Frontal cortex (tissue), 4 donors: ENCODE measurements at places on chromosomes 1 and 21.

DNA sequence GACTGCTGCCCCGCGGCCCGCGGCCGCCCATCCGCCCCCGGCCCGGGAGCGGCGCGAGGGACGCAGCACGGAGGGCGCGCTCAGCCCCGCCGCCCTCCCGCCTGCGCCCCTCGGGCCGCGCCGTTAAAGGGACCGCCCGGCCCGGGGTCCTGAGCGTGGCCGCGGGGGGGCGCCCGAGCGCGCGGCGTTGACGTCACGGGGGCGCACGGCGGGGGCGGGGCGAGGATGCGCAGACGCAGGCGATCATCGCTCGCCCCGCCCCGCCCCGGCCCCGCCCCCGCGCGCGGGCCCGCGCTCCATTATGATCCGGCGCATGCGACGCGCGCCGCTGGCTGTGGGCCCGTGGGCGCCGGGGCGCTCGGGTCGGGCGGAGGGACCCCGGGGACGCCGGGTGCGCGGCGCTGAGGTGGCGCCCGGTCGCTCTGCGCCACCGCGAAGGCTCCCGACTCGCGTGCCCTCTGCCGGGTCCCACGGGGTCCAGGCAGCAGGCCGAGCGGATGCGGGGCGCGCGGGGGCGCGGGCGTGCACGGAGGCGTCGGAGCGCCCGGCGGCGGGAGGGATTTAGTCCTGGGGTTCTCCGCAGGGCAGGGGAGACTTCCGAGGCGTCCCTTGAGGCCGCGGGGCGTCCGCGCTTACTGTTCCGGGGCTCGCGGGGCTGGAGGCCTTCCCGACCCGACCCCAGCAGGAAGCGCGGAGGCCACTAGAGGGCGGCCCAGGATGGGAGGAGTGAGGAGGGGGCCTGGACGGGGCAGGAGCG, at the start of gene DVL1:
Gene DVL1, minus strand, starts transcription at position 163 of the 757 bp plus-strand sequence. CDS start 353 bp downstream, outside the sequence.
- DNase-seq = peak; percentile 97

GRCh38 chr21:14526199-14526598, 19.9 kb downstream of the SAMSN1 start:
- no peak for DNase-seq

GRCh38 chr21:39313042-39313570, 326 bp downstream of the BRWD1 start:
- DNase-seq = no peak

DNA sequence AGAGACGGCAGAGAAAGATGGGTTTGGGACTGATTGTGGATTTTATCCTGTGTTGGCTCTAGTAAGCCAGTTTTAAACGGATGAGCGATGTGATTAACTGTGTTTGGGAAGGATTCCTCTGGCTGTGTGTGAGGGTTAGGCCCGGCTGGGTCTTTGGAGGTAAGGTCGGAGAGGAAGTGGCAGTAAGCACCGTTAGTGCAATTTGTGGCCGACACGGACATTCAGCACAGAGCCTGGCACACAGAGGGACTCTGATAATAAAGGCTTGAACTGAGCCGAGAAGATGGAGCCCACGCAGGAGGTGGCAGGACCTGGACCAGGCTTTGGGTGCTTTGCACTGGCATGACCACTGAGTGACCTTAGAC, 1.3 kb downstream of the MTFR1L start:
- no peak for DNase-seq

DNA sequence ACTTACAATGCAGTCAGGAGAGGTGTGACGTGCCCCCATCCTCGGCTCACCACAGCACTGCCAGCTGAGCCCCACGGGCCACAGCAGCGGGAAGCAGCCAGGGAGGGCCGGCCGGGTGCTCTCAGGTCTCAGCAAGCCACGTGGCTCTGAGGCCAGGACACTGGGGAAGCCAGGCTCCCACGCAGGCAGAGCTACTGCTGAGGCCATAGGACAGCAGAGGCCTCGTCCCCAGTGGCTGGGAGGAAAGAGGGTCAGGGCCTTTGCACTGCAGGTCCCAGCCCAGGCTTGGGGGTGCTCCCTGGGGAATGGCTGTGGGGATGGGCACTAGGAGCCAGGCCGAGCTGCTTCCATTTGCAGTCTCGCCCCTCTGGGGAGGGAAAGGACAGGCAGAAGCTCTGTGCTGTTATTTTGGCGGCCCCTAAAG, 5.8 kb downstream of the LRRC47 start:
- peak; percentile 19 for DNase-seq

GRCh38 chr1:183656355-183656754, 3.2 kb upstream of the APOBEC4 start:
- DNase-seq = no peak

- DNase-seq = no peak
Measured at GRCh38 chr1:34360574-34360973, 183.9 kb downstream of the C1orf94 start.

GRCh38 chr1:153534925-153535241, 908 bp downstream of the S100A6 start:
- DNase-seq = no peak

- DNase-seq = no peak
Measured at GRCh38 chr1:110259770-110260169, 49.7 kb downstream of the KCNC4 start.

DNA sequence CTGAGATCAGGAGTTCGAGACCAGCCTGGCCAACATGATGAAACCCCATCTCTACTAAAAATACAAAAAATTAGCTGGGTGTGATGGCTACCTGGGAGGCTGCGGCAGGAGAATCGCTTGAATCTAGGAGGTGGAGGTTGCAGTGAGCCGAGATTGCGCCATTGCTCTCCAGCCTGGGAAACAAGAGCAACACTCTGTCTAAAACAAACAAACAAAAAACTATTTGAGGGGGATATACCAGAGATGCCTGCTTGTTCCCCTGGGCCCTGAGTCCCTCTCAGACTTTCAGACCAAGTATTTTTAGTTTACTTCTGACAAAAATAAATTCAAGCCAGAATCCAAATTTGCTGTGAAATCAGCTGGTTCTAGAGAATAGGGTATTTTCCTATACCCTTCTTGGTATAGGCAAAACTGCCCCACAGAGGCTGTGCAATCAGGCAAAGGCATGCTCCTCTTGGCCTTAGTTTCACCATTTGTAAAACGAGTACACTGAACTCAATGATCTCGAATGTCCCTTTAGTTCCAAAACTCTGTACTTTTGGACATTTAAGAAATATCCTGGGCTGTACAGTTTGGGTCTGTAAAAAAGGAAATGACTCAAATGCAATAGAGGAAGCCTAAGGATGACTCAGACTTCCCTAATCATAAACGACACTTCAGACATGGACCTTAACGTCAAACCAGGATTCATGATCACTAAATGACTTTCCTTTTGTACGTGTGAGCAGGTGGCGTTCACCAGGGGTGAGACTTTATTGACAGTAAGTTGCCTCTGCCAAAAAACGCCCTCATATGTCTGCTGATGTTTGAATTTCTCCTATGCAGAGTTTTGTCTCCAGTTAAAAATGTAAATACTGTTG, 16.1 kb downstream of the ENSA start:
- DNase-seq = peak; percentile 40

DNA sequence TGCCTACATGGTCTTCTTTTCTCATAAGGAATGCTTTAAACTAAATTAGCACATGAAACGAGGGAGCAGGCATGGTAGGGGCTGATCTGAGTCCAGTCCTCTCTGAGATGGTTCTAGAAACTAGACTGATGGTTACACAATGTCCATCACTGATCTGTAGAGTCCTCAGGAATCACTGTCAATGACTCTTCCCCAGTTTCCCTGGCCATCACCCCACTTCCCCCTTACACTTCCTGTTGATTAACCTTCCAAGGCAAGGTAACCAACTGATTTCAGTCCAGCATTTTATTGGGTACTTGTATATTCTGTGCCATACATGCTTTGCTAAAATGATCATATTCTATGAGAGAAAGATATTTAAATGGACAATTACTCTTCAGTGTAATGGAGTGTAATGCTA, 100.6 kb upstream of the ARTN start:
- DNase-seq = no peak

GRCh38 chr21:46110499-46111192, 12.7 kb downstream of the COL6A2 start:
- no peak for DNase-seq

DNA sequence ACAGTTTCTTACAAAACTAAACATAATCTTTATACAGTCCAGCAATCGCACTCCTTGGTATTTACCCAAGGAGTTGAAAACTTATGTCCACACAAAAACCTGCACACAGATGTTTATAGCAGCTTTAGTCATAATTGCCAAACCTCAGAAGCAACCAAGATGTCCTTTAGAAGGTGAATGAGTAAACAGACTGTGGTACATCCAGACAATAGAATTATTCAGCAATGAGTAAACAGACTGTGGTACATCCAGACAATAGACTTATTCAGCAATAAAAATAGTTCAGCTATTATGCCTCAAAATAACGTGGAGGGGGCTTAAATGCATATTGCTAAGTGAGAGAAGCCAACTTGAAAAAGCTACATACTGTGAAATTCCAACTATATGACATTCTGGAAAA, 87.0 kb upstream of the GALNT2 start:
- no peak for DNase-seq

- DNase-seq = no peak
Measured at GRCh38 chr1:170765279-170765678, 101.3 kb downstream of the PRRX1 start.

DNA sequence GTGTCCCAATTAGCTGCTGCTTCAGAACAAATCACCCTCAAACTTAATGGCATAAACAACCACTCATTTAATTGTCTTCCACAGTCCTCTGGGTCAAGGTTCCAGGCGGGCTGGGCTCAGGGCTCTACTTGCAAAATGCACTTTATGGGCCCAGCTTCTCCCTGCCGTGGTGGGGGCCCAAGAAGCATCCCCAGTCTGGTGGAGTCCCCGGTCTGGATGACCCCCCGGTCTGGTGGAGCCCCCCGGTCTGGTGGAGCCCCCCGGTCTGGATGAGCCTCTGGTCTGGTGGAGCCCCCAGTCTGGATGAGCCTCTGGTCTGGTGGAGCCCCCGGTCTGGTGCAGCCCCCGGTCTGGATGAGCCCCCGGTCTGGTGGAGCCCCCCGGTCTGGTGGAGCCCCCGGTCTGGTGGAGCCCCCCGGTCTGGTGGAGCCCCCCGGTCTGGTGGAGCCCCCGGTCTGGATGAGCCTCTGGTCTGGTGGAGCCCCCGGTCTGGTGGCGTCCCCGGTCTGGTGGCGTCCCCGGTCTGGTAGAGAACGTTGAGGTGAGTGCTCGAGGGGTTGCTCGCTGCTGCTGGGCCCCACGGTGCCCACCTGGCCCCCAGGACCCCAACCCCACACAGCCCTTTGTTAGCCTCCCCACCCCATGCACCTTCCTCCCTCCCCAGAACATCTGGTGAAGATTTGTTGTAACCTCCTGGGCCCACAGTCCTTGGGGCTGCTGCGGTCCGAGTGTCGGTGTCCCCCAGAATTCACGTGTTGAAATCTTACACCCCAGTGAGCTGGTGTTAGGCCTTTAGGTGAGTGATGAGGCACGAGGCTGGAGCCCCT, 33.8 kb downstream of the POFUT2 start:
- no peak for DNase-seq

GRCh38 chr1:236768601-236769000, 26.5 kb upstream of the MTR start:
- DNase-seq = no peak

- DNase-seq = no peak
Measured at GRCh38 chr1:17588048-17588871, 48.8 kb downstream of the ARHGEF10L start.

- no peak for DNase-seq
Measured at GRCh38 chr1:59105548-59106507, 191.1 kb upstream of the FGGY start.

DNA sequence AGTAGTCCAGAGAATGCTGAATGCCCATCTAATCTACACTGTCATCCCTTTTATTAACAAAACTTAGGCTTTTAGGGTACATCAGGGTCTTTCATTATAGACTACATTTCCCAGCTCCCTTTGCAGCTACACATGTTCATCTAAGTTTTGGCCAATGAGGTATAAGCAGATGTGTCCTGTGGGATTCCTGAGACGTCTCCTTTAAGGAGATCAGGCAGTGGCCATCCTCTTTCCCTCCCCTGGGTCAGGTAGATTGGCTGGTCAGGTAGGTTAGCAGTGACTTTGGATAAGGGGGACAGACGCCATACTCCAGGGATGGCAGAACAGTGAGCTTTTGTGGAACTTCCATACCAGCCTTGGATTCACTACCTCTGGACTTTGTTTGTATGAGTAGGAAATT, 188.3 kb downstream of the FGGY start:
- DNase-seq = no peak

DNA sequence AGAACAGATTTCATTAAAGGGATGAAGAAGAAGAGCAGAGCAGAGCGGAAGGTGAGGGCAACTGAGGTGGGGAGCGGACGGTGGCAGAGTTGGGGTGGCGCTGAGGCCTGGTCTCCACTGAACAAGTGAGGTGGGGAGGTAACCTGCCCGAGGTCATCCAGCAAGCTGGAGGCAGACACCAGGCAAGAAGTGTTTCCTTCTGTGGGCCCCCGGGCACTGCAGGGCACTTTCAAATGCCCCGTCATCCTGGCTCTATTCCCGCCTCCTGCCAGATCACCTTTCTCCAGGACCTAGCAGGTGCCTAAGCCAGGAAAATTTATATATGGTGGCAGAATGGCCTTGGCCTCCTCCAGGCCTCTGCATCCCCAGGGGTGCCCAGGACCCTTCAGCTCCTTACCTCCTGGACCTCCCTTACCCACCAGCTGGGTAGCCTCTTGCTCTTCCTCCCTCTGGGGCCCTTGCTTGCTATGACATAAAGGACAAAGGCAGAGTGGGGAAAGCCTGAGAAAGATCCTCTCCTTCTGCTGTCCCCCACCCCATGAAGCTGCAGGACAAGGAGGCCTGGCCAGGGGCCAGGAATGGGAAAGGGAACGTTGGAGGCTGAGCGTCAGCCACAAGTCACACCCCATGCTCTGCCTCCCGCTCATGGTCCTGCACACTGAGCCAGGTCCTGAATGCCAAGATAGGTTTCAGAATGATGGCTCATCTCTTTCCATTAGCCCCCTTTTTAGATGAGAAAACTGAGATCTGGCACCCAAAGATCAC, 29.0 kb downstream of the VWA5B1 start:
- DNase-seq = no peak

GRCh38 chr1:233460692-233461091, 133.2 kb downstream of the MAP3K21 start:
- DNase-seq = no peak

DNA sequence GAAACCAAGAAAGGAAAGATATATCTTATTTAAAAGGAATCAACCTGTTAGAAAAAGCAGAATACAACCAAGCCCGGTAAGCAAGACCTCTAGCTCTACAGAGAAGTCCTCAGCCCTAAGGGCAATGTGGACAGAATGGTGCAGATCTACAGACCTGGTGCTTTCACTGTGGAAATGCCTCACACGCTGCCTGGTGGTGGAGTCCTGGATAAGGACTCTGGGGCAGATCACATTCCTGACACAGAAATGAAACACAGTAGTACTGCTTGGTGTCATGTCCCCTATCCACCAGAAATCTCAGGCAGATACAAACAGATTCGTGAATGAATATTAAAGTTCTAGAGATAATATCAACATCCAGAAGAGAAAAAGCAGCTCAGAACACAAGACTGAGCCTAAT, 6.8 kb downstream of the CNN3 start:
- DNase-seq = no peak
